ENCODE measurements at places on chromosomes 7 and 10.

- DNase-seq = no peak
These were observed 6.7 kb upstream of the FAM180A start for GRCh38 chr7:135755351-135755753.

DNA sequence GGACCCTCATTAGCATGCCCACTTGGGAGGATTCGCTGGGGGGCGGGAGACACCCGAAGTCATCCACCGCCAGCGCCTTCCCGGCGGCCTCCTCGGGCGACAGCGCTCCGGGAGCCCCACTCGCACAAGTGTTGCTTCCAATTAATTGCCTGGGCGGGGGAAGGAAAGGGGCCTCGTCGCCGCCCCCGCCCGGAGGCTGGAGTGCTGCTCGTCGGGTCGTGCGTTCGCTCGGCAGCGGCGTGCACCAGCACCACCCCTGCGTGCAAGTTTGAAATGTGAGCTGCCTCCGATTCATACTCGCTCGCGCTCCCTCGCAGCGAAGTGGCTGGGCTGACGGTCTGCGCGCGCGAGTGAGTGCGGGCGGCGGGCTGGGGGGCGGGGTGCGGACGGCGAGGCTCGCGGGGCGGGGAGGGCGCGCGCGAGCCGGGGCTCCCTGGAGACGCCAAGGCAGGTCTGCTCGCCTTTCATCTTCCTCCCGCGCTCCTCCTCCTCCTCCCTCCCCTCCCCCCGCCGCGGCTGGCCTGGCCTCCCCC, 104.6 kb upstream of the PPIF start:
- DNase-seq = no peak

- DNase-seq = no peak
These were observed 119.9 kb downstream of the LARP4B start for GRCh38 chr10:811379-812175.

DNA sequence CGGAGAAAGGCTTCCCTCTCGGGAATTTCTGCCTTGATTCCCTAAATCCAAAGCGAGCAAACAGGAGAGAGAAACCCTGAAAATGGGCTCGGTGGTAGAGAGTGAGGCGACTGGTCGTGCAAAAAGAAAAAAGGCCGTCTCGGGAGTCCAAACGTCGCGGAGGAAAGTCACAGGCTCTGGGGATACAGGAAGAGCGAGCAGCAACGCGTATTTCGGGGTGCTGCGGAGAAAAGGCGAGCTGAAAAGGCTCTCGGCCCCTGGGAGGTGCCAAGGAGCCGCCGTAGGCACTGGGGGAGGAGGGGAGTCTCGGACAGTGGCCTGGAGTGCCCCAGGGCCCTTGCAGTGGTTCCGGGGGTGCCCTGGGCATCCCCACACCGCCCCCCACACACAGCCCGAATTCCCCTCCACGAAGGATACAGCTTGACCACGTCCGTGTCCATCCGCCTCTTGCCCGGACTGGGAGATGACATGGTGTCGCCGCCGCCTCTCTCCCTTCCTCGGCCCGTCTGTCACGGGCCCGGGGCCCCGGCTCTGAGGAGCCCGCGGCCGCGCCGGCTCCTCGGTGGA, 591 bp downstream of the UBE2H start:
- DNase-seq = peak; percentile 15

GRCh38 chr10:125291836-125292235, 131.5 kb upstream of the CTBP2 start:
- no peak for DNase-seq

- no peak for DNase-seq
These were observed 27.9 kb downstream of the TARP start for GRCh38 chr7:38245409-38245977.

DNA sequence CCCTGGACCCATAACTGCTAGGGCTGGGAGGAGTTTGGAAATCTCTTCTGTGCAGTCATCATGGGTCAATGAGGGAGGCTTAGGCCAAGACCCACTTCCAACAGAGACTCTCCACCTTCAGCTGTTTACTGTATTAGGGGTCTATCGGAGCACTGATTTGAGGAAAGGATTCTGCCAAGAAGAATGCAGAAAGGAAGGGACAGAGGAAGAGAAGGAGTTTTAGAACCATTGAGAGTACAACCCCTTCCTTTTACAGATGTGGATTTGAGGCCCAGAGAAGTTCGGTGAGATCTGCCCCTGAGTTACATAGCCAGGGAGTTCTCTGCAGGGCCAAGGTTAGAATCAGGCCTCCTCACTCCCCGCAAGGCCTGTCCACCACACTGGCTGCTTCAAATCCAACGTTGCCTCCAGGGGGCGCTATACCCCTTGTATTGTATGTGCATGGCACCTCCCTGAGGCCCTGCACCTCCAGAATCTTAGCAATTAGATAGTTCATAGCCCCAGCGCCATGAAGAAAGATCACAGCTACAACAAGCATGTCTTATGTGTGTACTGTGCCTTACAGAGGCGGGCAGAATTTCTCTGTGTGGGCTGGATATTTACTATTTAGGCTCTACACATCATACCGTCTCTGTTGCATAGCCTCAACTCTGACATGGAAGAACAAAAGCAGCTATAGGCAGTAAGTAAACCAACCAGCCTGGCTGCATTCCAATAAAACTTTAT, 246.8 kb downstream of the SKIDA1 start:
- DNase-seq = peak; percentile 79

DNA sequence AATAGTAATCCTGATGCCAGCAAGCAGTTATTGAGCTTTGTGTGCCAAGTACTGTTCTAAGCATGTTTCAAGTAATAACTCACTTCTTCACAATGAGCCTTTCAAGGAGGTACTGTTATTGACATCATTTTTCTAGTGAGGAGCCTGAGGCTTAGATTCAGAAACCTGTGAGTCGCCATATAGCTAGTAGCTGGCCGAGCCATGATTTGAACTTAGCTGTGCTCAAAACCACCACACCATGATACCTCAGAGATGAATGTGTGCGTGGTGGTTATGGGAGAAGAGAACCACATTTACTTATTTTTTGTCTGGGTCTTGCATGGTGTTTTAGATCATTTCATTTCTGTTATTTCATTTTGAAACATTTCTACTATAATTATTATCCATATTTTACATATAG, 578.9 kb downstream of the AUTS2 start:
- no peak for DNase-seq

GRCh38 chr7:95929710-95930280, 157.4 kb downstream of the DYNC1I1 start:
- no peak for DNase-seq

DNA sequence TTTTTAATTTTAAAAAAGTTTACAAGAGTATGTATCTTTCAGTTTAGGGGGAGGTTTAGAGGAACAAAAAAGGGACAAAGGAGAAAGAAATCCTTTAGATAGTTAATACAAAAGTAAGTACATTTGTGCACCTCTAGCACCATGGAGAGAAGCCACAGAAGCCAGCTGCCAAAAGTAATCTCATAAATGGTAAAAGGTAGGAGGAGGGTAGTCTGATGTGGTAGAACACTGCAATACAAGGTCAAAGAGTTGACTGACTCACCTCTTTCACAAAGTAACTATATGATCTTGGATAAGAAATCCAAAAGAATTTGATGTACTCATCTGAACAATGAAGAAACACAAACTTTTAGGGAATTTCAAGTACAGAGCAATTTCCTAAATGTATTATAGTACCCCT, 68.1 kb downstream of the CNOT4 start:
- no peak for DNase-seq

DNA sequence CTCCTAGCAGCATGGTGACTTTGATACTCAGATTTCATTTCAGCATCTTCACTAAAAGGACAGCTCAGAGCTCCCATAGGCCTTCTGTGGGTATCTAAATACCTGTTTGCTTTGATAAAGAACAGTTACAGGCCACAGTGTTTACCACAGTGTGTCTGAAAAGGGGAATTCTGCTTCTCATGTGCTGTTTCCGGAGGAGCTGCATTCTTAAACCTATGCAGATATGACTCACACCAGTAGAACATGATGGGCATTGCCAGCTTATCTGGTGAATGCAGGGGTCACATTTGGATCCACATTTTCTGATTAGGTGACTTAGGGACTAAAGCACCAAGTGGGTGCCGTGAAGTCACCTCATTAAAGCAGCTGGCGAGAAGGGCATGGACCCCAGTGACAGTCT, 52.6 kb downstream of the TRRAP start:
- DNase-seq = no peak

DNA sequence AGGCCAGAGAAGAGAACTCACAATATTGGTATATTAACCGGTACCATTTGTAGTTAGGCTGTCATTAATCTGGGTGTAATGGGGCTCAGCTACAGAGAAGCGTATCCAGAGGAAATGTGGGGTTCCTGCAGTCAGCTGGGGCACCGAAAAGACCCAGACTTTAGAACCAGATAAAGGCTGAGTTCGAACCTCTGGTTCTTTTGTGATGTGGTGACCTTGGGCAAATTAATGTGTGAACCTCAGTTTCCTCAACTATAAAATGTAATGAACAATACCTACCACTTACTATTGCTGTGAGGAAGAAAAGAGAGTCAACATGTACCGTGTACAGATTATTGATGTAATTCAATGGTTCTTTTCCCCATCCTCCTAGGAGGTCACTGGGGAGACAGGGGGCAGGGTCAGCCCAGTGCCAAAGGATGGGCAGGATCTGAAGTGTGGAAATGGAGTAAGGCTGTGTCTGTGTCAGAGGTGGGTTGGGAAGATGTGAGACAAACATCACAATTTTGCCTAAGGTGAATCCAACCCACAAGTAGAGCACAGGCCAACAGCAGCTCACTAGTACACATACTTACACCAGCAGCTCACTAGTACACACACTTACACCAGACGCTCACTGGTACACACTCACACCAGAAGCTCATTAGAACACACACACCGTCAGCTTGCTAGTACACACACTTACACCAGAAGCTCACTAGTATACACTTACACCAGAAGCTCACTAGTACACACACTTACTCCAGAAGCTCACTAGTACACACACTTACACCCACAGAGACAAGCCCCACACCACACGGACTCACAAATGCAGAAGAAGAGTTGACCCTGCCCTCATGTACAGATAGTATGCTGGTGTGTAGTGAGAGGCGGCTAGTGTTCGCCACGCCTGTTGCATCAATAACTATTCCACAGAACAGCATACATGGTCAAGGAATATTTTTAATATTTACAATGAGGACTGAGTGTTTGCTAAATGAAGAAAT, 28.0 kb downstream of the PRSS2 start:
- no peak for DNase-seq

DNA sequence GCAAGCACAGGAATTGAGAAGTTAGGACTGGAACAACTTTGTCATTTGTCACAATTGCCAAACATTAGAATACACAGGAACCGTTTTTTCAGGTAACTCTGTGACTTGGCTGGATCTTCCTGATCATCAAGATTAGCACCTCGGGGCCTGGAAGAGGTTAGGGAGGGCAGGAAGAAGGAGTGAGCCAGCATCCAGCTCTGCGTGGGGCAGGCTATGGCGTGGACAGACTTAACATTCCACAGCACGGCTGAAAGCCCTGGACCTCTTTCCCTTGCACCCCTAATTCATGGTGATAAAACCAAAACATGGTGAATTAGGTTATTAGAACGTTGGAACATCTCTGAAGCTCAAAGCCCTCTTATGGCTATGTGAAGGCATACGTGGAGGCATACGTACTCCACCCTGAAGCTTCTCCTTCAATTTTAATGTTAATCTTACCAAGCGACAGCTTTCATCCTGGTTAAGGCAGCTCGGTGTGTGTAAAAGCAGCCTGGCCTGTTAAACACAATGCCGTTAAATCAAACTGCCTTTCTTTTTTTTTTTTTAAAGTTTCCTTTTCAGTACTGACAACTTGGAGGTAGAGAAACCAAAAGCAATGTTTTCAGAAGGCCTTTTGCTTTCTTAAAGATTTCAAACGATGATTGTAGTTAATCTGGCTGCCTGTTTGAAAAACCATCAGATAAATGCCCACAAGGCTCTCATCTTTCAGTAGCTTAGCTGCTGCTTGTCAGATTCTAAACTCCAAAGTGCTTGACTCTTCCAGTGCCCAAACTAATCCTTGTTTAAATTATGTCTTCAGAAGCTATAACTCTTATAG, 4.5 kb downstream of the GRK5 start:
- peak; percentile 30 for DNase-seq

DNA sequence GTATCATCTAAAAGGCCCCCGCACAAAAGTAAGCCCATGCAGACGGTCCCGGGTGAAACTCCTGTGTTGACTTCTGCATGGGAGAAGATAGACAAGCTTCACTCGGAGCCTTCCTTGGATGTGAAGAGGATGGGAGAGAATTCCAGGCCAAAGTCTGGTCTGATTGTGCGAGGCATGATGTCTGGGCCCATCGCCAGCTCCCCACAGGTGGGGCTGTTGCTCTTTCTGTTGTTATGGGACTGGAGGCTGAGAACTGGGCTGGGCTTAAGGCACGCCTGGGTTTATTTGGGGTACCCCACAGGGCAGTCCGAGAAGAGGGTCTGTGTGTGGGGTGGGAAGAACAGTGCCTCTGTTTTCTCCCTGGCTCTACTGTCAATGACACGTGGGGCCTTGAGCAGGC, 14.6 kb downstream of the MINDY4 start:
- DNase-seq = no peak

GRCh38 chr10:110872145-110872983, 636 bp downstream of the PDCD4 start:
- peak; percentile 83 for DNase-seq

- DNase-seq = no peak
These were observed 42.7 kb upstream of the SEMA3D start for GRCh38 chr7:85229544-85229943.

DNA sequence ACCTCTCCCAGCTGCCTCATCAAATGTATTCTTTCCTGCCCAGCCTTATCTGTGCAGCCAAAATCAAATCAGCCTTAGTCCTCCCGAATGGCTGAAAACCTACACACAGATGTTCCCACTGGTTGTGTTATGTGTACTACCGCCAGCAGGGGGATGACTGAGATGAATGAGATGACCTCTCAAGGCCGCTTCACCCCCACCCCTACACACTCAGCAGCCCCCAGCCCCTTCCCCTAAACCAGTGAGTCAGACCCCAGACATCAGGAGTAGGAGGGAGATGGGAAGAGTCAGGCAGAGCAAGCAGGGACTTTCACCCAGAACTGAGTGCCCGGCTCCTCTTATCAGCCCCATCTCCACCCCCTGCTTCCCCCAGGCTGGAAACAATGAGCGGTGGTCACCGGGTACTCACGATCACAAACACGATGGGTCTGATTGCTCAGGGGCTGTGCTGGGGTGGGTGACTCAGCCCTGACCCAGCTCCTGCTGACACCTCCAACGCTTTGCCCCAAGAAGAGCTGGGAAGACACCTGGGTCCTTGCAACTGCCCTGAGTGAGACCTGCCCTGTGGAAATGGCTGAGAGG, 6.5 kb upstream of the C10orf105 start:
- DNase-seq = no peak

GRCh38 chr10:52578871-52579405, 193.6 kb downstream of the MBL2 start:
- DNase-seq = no peak

DNA sequence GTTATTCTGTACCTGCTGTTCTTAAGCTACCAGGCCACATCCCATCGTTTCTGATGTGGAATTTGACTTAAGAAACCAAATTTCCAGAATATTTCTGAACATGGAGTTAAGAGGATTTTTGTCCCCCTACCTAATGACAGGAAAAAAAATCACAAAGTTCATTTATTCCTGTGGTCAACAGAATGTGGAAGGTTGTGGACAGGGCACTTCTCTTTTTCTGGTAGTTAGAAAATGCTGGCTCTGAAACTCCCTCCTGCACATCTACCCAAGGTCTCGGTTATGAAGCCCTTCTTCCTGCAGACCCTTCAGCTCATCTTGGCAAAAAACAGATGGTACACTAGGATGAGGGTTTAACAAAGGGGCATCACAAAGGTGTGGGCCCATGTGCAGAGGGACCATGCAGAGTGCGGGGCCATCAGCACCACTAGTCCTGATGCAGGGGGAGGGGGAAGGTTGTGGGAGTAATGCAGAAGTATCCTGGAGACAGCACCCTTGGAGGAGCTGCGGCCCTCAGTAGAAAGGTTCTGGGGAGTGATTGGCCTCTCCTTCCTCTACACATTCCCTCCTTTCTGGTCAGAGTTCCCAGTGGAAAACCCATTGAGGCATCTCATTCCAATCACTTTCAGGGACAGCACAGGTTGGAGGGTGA, 9.8 kb downstream of the ALOX5 start:
- no peak for DNase-seq

Data from thymus (tissue), 14 donors.